ENCODE measurements at places on chromosomes 4 and X. TPM values are rescaled to one million over a fixed set of nuclear protein-coding genes. Genes with fewer than 3 reads are reported as not detected.
A peak's percentile ranks its signal among the peaks of the same experiment; 100 is the strongest.

- peaks cover 42% of the 10 kb centered on the region for H3K36me3 ChIP-seq
- H3K27me3 ChIP-seq, result no peaks in the 10 kb centered on the region
- H3K27ac ChIP-seq, result no peak overlapping the region
- no peaks in the 10 kb centered on the region for H3K4me1 ChIP-seq
- no peak for DNase-seq
- H3K4me3 ChIP-seq, result no peak overlapping the region
These were observed 57.4 kb downstream of the NSD2 start for GRCh38 chr4:1928356-1929239.

The CHRNA9 gene
- not detected for total RNA-seq

The NKX6-1 gene
- not detected for total RNA-seq

- DNase-seq, result no peak
- peaks cover 19% of the 10 kb centered on the region for H3K4me1 ChIP-seq
- H3K36me3 ChIP-seq, result no peaks in the 10 kb centered on the region
- no peak overlapping the region for H3K27ac ChIP-seq
These were observed 762.4 kb downstream of the DMD start for GRCh38 chrX:32448945-32449344.

GRCh38 chrX:12901486-12901885 lies 4.9 kb upstream of the TLR8 start:
- DNase-seq, result peak; percentile 85
- no peak overlapping the region for H3K4me3 ChIP-seq
- no peak overlapping the region for H3K27ac ChIP-seq
- H3K36me3 ChIP-seq, result no peaks in the 10 kb centered on the region

DNA sequence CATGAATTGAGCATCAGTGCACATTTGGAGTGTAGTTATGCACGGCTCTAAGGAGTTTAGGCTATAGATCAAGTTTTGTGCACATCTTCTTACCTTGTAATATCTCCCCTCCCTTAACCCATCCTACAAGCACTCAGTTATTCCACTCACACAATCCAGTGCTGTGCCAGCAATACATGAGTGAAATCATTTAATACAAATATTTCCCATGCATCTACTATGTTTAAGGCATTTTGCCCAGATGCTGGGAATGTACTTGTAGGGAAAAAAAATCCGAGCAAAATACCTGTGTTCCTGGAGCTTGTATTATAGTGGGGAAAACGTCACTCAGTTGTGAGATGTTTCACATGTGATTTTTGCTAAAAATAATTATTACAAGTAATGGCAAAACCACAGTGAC lies 191.6 kb upstream of the LDB2 start:
- H3K27ac ChIP-seq, result no peak overlapping the region
- H3K36me3 ChIP-seq, result no peaks in the 10 kb centered on the region
- no peak for DNase-seq
- H3K4me1 ChIP-seq, result no peaks in the 10 kb centered on the region
- no peak overlapping the region for H3K4me3 ChIP-seq

The CRLF2 gene
- 2.7 TPM for total RNA-seq

DNA sequence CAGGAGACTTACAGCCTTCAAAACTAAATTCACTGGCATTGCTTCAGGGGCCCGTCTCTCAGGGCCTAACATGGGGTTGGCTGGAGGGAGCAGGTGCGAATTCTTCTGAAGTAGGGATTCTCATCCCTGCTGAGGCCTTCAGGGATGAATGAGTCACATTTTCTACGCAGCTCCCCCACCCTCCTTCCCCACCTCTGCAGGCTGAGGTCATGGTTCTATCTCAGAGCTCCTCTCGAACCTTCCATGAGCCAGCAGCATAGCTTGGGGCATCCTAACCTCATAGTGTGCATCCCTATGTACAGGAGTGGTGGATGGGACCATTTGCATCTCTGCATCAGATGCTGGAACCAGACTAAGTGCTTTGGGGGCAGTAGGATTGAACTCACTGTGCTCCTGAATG lies 309.2 kb downstream of the EVC2 start:
- H3K27ac ChIP-seq, result no peak overlapping the region
- H3K27me3 ChIP-seq, result peaks cover 2% of the 10 kb centered on the region
- no peak overlapping the region for H3K4me3 ChIP-seq

DNA sequence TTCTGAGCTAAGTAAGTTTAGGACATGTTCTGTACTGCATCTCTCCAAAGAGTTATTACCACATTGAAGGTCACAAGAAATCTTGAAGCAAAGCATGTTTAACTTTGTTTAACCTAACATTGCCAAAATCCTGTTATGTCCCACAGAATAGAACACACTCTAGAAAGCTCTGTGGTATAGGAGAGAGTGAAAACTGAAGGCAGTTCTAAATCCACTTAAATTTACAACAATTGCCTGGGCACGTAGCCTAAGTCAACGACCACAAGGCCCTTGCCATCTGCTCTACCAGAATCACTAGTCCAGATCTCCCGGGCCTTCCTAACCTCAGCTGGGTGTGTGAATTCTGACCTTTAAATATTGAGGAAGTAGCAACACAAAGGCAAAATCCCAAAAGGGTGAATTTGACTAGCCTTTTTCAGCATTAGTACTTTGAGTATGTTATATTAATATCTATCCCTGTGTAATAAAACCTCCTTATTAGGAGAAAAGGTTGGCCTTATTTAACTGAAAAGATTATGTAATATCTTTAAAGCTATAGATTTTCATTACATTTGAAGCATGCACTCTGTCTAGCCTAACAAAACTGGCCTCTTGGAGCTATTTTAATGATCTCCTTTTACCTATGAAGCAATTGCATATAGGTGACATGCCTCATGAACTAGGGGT lies 4.5 kb upstream of the MAML3 start:
- no peaks in the 10 kb centered on the region for H3K36me3 ChIP-seq
- H3K27me3 ChIP-seq, result peaks cover 6% of the 10 kb centered on the region
- no peak for DNase-seq
- H3K4me3 ChIP-seq, result no peak overlapping the region
- H3K4me1 ChIP-seq, result peaks cover 37% of the 10 kb centered on the region
